Activated T-cell treated with anti-CD3 and anti-CD28 coated beads, Interleukin-2, amount 50 U/mL, for 4 hours (primary cell): ENCODE measurements at places on chromosomes 12 and 14.

- DNase-seq = no peak
Measured at GRCh38 chr12:14849661-14850060, 6.3 kb upstream of the ART4 start.

- no peak for DNase-seq
Measured at GRCh38 chr12:57040211-57040610, 9.7 kb downstream of the MYO1A start.

DNA sequence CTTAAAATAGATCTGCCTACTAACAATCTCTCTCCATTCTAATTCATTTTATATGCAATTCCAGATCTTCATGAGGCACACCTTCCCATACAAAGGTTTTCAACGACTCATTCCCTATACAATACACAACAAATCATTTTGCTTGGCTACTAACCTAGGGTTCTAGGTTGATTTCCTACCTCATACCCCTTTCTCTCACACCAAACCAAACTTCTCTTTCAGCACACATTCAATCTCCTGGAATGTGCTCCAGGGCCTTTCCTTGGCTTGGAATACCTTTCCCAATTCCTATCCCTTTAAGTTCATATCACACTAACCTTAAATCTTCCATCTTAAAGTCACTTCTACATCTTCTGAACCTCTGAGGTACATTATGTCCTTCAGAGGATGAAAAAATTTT lies 38.7 kb upstream of the MTERF2 start:
- no peak for DNase-seq

DNA sequence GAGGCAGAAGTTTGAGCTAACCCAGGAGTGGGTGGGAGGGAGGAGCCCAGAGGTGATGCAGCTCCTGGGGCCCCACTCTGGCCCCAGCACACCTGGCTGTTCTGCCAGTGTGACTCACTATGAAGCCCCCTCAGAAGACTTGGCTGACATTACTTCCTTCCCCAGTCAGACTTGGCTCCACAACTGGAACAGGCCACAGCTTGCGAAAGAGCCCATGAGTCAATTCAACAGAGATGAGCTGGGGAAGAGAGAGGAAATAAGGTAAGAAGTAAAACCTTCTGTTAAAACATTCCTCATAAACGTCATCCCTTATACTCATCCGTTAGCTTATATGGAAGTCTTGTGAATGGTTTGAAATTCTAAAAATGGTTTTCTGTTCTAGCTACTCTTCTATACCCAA lies 245.9 kb downstream of the ADAMTS20 start:
- no peak for DNase-seq

DNA sequence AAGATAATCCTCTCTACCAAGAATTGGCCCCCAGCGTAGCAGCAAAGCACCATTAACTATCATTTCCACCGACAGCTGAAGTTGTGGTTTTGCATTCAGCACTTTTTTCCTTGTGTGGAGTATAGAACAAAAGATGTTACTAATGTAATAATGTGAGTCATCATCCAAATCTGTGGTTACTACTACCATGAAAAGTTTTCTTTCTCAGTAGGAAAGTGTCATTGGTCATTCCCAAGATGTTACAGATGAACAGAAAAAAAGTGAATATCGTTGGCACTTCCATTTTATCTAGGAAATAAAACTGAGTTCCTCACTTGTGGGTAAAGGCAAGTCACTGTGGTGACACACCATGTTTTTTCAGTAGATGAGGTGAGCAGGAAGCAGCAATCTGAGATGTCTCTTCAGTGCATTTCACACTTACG lies 30.3 kb upstream of the IFNG start:
- DNase-seq = peak; percentile 36

DNA sequence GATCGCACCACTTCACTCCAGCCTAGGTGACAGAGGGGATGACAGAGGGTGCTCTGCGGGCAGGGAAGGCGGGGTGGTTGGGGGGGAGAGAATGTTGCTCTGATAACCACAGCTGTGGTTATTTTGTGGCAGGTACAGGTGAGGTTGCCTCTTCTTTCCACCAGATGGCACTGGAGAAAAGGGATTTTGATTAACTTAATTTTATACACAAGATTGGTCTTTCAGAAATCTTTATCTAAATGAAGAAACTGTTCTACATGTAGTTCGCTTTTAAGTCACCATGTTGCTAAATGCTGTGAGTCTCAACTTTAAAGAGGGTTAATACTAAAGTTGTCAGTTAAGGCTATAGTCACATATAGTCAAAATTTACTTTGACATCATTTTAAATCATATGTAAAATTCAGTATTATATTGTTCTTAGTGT lies 25.7 kb downstream of the FGF23 start:
- DNase-seq = peak; percentile 21
